ENCODE measurements at places on chromosomes 4 and X.

GRCh38 chr4:147994491-147995385 is 262.9 kb downstream of the ARHGAP10 start:
- DNase-seq = no peak

GRCh38 chrX:45134775-45135174 is 65.9 kb downstream of the DIPK2B start:
- DNase-seq = no peak

DNA sequence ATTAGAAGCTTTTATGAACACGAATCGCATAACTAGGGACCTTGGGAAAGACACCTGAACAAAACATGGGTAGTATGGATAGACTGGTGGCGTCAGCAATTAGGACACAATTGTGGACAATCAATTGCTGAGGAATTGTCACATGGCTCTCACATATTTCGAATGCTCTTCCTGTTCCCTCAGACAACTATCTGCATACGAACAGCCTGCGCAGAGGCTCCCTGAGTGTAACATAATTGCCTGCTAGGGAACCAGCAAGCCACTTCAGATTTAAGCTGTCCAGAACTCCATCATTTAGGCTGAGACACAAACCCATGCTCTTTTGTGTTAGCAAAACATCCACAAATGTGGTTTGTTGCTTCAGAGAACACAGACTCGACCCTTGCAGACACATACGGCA is 160.8 kb downstream of the MGST2 start:
- DNase-seq = no peak

GRCh38 chrX:108438110-108438623 is at the start of gene COL4A6:
Gene COL4A6, minus strand, starts transcription at chrX:108438422. Its CDS starts 226 bp downstream, at chrX:108438196.
- DNase-seq = no peak

GRCh38 chr4:41512136-41512535 is 25.8 kb upstream of the LIMCH1 start:
- no peak for DNase-seq

DNA sequence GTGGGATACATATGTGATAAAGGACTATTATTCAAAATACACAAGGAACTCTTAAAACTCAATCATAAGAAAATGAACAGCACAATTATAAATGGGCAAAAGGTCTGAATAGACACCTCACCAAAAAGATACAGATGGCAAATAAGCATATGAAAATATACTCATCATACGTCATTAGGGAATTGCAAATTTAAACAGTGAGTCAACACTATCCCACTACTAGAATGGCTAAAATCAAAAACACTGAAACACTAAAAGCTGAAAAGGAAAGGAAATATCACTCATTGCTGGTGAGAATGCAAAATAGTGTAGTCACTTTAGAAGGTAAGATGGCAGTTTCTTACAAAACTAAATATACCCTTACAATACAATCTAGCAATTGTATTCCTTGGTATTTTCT is 597.0 kb upstream of the PABPC4L start:
- no peak for DNase-seq

GRCh38 chr4:138602664-138603063 is 360.5 kb upstream of the SLC7A11 start:
- DNase-seq = no peak

DNA sequence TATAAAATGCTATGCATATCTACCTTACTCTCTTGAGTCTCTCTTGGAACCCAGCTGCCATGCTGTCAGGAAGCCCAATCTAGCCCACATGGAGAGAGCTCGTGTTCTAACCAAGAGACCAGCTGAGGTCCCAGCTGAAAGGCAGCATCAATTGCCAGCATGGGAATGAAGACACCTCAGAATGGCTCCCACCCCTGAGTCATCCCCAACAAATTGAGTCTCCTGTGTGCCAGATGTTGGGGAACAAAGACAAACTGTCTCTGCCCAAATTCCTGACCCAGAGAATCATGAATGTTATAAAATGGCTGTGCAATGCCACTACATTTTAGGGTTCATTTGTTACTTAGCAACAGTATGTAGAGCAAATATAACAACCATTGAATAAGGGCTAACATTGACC is 105.2 kb upstream of the STX18 start:
- DNase-seq = no peak

DNA sequence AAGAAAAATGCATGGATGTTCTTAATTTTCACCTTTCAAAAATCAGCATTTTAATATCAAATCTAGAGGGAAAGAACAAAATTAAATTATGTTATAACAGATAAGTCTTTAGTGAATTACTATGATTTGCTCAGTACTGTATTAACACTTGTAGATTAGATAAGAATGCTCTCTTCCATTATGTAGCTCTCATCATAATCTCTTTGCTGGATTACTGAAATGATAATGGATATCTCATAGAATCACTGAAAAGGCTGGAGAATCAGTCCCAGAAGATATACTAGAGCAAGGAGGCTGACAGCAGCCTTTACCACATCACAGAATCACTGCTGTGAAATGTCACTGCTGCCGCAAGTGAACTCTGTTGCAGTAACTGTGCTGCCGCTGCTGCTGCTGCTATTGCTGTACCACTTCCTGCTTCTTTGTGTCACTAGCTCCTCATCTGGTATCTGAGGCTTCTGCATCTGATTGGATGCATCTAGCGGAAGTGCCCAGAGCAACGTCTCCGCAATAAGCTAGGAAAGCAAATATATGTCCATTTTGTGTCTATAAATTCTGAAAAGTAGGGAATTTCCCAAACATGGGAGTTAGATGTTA is 738.2 kb downstream of the ADGRL3 start:
- DNase-seq = no peak

DNA sequence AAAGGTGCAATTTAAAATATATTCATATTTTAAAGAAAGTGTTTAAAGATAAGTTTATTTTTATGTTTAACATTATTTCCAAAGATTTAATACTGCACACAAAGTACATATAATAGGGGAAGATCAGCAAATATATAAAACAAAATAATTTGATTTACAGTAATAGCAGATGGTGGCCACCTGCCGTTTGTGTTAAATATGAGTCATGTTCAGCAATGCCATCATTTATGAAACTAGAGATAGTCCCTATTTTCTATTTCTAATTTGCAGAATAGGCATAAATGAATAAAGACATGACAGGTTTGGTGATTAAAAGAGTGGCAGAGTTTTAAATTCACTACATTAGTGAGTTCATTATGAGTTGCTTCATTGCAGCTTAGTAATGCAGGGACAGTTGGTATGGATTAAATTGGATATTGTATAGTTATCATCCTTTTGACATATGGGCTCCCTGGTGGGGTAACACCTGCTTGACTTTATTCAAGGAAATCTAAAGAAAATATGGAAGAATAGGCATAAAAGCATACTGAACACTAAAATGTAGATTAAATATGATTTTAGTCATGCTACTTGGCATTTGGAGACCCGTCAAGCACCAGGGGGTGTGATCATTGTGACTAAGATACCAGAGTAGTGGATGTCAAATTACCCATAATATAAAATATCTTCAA is 78.8 kb upstream of the BANK1 start:
- no peak for DNase-seq

- no peak for DNase-seq
These were observed 2.4 kb downstream of the SPRY1 start for GRCh38 chr4:123398853-123399626.

GRCh38 chrX:126272795-126273497 is 106.9 kb upstream of the DCAF12L2 start:
- no peak for DNase-seq

- DNase-seq = peak; percentile 13
These were observed 12.0 kb upstream of the CD38 start for GRCh38 chr4:15765910-15766697.

GRCh38 chr4:189081826-189082225 is 858.8 kb upstream of the FRG1 start:
- no peak for DNase-seq

- no peak for DNase-seq
These were observed 64.5 kb downstream of the SMC1A start for GRCh38 chrX:53357799-53358530.

- no peak for DNase-seq
These were observed 116.2 kb downstream of the GATB start for GRCh38 chr4:151644622-151645021.

GRCh38 chrX:149473092-149473491 is 32.0 kb downstream of the IDS start:
- DNase-seq = no peak

GRCh38 chr4:84547211-84547610 is 35.7 kb upstream of the CDS1 start:
- DNase-seq = no peak

GRCh38 chrX:139026811-139027210 is 315.3 kb upstream of the FGF13 start:
- no peak for DNase-seq

DNA sequence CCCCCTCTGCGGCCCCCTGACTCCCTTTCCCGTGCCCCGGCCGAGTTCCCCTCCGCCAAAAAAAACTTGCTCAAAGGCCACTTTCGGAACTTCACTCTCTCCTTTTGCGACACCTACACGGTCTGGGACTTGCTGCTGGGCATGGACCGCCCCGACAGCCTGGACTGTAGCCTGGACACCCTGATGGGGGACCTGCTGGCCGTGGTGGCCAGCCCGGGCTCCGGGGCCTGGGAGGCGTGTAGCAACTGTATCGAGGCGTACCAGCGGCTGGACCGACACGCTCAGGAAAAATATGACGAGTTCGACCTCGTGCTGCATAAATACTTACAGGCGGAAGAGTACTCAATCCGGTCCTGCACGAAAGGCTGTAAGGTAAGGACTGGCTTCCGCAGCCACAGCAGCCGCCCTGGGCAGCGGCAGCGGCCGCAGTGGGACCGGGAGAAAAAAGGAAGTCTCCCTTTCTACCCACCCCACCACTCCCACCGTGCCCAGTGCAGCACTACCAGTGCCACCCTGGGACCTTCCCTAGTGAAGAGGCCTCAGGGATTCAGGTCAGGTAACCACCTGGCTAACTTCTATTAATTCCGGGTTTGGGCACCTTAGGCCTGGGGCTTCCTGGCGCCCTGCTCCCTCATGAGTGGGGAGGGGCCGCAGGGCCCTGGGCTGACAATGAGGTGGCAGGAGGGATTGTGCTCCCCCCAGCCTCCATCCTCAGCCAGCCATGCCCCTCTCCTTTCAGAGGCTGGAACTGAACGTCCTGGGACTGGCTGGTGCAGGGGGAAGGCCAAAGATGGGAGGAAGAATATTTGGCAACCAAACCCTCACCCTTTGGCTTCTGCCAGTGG is 1.9 kb downstream of the NALF2 start:
- DNase-seq = no peak

- DNase-seq = no peak
These were observed 12.8 kb upstream of the XIAP start for GRCh38 chrX:123847056-123847455.

GRCh38 chr4:87978681-87979080 is 3.2 kb downstream of the SPP1 start:
- DNase-seq = no peak

GRCh38 chr4:3416821-3417221 is 24.9 kb upstream of the HGFAC start:
- no peak for DNase-seq

DNA sequence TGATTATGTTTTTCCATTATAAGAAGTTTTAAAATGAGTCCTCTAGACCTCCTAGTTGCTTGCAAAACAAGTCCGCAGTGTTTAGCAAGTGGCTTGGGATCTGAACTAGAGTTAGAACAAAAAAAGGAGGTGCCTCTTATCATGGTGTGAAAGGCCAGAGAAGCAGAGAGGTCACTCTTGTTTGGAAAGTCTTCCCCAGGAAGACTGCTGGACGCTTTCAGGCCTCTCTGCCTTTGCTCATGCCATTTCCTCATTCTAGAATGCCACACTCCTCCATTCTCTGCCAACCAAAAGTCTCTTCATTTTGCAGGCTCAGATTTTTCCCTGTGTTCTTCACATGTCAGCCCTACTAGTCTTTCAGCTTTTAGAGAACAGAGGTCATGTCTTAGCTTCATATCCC is 14.9 kb downstream of the PARM1 start:
- no peak for DNase-seq

- DNase-seq = no peak
These were observed 166.1 kb downstream of the BCOR start for GRCh38 chrX:39931529-39932282.

DNA sequence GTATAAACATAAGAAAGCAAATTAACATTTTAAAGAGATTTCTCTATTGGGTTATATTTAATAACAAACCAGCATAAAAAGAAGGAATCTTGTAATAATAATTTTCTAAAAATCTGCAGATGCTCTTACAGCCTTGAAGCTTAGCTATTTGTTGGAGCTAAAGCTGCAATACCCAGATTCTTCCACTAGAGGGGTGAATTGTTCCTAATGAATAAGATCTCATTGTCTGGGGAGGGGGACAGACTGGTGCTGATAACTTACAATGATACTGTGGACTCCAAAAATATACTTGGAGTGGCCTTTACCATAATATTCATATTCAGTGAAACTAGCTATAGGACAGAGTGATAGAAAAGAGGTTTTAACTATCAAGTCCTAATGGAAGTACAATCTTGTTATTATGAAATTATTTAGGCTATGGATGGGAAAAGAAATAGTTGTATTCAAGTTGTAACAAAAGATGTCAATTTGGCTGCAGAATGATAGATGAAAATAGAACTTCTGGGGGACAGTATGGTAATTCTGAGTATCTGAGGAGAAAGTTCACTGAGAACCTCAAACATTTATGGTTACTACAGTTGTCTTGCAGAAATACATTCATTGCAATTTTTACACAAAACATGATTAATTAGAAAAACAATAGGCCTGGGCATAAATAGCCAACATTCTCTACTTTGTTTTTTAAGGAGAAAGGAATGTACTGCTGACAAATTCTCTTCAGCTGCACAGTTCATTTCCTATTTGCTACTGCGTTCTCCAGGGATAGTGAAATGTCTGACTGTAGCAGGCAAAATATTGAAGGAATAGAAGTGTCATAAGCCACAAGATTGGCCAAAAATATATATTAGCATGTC is 443.3 kb downstream of the GBA3 start:
- no peak for DNase-seq

- no peak for DNase-seq
These were observed 232.0 kb downstream of the ARHGAP10 start for GRCh38 chr4:147963839-147964238.

- DNase-seq = no peak
These were observed 304.2 kb downstream of the TENM3 start for GRCh38 chr4:182547435-182547834.

DNA sequence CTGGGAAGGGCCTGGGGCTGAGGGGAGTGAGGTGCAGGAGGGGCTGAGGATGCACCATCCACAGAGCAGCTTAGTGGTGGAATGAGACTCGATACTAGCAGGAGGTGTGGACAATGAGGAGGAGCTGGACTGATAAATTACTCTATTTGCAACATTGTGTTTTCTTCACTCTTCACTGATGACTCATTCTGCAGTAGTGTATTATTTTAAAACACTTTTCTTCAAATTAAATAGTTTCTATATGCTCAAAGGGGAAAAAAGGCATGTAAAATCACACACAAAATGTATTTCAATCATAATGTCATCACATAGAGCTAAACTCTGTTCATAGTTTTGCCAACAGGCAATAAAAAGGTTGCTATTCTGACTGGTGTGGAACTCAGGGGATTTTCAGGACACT is 467.0 kb upstream of the CTSO start:
- DNase-seq = no peak

All from activated T-helper 1 cell treated with Interleukin-2 at 50 U/mL for 16 hours (primary cell).